HuH-7 (cell line): ENCODE measurements at places on chromosomes 11 and 22.

GRCh38 chr22:49317369-49317768 lies 510.3 kb downstream of the BRD1 start:
- DNase-seq, result no peak

DNA sequence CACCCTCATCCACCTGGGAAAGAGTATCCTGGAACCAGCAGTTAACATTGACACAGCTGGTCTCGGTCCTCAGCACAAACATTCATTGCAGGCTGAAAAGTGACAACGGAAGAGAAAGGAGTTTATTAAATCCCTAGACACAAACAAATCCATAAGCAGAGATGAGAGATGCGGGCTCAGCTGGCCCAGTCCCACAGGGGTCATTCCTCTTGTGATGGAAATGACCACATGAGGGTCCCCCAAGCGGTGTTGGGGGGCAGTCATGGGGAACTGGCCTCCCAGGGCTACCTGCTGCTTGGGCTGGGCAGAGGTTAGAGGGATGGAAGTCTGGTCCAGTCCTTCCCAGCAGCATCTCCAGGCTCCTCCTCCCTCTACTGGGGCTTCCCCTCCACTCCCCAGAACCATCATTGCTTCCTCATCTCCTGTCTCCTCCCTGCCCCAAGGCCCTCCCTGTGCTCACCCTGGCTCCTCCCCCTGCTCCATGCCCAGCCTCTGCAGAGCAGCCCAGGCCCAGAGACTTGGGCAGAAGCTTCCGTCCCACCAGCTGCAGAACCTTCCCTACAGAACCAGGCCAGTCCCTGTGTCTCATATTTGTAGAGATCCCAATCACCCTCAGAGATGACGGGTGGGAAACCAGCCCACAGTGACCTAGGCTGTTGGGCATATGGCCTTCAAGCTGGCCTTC lies 5.4 kb upstream of the IGLL5 start:
- DNase-seq, result no peak

DNA sequence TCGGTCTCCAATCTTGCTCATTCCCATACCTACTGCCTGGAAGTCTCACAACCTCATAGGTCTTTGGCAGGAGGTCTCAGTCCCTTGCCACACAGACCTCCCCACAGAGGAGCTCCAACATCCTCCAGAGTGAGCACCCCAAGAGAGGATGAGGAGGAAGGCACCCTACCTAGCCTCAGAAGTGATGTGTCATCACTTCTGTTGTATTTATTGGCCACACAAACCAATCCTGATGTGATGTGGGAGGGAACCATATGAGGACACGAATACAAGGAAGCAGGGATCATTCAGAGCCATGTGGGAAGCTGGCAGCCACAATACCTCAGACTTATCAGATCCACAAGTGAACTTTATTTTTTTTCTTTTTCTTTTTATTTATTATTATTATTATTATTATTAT lies 9.0 kb upstream of the UPK2 start:
- DNase-seq, result no peak

DNA sequence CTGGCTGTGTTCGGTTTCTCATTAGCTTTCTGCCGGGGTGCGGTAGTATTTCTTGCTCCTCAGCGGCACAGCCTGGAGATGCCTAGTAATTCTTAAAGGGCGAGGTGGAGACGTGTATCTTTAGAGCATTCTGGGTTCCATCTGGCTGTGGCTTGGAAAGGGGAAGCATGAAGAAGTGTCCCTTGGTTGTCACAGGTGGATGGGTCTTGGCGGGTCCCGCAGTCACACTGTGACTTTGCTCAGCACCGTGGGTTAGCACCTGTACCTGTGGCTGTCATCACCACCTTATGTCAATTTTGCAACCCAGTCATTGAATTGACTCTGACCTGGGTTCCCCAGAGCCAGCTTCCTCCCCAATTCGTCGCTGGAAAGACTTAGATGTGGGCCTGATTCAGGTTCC lies 57.6 kb downstream of the MIAT start:
- DNase-seq, result no peak

DNA sequence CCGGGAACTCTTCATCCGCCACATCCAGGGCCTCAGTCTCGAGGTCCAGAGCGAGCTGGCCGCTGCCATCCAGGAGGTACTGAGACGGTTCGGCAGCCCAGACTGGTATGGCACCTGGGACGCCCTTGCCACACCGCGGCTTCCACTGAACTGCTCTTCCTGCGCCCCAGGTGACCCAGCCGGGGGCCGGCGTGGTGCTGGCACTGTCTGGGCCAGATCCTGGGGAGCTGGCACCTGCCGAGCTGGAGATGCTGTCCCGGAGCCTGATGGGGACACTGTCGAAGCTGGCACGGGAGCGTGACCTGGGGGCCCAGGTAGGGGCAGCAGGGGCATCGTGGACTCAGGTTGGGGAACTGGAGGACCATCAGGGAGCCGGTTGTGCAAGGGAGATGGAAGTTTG lies 1.4 kb downstream of the CCDC88B start:
- no peak for DNase-seq

DNA sequence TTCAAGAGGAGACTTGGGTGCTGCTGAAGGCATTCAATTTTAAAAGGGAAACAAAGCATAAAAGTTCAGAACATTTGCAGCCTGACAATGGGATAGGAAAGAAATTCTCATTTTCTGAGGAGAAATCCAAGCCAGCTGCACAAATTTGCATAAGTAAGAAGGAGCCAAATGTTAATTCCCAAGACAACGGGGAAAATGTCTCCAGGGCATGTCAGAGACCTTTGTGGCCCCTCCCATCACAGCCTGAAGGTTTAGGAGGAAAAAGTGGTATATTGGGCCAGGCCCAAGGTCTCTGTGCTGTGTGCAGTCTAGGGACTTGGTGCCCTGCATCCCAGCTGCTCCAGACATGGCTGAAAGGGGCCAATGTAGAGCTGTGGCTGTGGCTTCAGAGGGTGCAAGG lies 12.7 kb upstream of the OR51F1 start:
- DNase-seq, result no peak

DNA sequence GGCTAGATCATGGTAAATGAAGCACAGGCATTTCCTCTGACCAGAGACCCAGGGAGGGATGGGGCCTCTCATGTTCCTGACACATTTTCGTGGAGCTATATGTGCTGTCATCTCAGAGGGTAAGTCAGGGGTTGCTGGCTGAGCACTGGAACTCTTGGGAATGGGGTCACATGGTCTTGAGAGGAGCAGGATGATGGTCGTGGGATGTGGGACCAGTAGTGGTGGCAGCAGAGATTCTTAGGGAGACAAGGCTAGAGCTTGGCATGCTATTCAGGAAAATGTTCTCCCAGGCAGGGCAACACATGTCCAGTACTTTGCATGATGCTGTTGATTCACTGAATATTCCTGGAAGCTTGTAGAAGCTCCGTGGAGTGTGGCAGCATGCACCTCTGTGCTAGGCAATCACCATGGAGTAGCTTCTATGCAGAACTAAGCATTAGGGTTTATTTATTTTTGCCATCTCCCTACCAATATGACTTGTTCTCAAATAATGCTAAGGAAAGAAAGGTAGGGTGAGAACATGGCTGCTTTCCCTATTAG lies 31.4 kb upstream of the TTC12 start:
- no peak for DNase-seq

DNA sequence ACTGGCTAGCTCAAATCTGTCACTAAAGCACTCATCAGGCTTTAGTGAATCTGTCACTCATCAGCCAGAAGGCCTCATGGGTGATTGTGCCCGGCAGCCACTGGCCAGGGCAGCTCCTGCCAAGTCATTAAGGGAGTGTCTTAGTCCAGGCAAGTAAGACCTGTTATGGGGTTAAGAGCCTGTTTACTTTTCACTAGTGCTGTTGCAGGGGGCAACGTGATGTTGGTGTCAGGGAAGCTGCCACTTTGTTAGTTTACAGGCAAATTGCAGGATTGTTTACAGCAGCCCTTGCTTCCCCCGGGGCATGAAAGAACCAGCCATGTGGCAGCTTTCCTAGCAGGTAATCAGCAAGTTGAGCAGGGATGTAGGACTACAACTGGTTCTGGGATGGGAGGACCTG lies 155.6 kb upstream of the NCAM1 start:
- no peak for DNase-seq

DNA sequence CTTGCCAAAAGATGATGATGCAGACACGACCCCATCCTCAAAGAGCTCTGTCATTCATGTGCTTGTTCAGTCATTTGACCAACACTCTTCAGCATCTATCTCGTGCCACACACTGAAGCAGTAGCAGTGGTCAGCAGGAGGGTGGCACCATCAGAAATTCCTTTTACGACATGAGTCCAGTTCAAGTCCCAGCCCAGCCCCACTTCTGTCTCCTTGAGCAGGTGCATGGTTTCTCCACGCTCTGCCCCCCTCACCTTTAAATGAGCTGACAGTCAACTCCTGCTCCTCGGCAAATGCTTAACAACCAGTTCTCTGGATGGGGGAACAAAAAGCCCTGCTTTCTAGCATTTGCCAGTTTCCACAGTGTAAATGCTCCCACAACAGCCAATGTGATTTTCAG lies 60.9 kb downstream of the SYN3 start:
- DNase-seq, result no peak

DNA sequence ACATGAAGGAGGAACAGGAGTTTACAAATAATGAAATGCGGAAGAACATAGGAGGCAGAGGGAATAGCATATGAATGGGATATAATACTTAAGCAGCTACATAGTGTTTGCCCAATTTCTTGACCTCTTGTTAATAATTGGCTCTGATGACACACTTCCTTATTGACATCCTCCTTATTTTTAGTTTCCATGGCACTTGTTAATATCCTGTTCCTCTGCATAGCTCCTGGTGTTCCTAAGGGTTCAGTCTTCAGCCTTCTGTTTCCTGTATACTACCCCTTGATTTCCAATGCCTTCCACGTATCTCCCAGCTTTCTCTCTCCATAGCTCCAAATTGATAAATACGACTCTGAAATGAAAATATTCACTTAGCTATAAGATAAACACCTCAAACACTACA lies 663.8 kb upstream of the API5 start:
- no peak for DNase-seq

GRCh38 chr11:40716344-40717130 lies 742.9 kb downstream of the LRRC4C start:
- no peak for DNase-seq

DNA sequence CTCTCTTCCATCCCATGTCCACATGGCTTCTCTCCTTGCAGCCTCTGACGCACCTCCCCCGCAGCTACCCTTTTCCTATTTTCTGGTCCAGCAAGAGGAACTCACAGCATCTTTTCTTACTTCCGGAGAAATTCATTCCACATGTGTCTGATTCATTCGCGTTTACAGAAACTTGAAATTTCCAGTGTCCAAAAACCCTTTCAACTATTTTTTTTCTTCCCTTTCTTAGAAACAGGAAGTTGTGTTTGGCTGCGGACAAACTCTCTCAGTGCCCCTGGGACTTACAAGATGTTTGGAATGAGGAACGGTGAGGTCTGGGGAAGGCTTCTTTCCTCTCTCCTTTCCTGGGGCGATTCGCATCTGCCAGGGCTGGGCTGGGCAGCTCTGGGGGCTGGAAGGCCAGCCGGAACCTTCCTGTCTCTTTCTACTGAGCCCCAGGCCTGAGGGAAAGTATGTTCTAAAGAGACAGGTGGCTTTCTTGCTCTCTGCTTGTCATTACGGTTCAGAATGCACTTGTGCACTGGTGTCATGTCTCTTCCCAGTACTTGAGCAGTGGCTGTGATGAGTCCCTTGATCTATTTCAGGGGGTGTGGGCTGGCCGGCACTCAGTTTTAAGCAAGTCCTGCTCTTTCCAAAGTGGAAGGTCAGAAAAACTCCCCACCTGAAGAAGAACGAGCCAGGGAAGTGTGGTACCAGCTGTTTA lies 27.5 kb downstream of the ADAMTS8 start:
- no peak for DNase-seq

DNA sequence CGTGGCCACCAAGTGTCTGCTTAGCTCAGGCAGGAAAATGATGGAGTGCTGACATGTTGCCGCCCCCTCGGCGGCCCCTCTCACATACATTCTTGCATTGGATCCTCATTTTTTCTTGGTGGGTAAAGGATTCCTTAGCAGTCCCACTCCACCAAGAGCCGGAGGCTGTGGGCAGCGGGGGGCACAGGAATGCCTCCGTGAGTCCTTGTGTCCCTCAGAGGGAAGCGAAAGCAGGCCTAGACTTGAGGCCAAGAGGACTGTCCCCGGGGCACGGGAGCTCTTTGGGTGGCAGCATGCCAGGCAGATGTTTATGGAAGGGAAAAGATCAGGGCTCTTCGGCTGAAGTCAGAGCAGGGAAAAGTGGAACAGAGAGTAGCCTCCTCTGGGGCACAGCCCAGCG lies 21.6 kb downstream of the LRFN4 start:
- DNase-seq, result no peak

GRCh38 chr11:76781807-76782530 lies 1.2 kb upstream of the TSKU start:
- no peak for DNase-seq

GRCh38 chr11:65169164-65169641 lies 830 bp upstream of the SPDYC start:
- DNase-seq, result no peak

DNA sequence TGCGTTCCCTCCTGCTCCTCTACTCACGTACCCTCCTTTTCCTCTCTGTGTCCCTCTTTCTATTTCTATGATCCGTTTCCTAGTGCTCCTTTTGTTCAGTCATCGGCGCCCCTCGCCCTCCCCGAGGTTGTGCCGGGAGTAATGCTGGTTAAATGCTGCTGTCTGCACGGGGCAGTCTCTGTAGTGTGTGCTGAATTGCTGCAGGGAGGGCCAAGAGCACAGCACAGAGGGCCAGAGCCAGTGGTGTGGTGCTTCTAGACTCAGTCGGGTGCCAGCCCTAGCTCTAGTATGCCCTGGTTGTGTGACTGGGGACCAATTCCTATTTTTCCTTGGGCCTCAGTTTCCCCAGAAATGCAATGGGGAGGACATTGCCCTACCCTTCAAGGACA lies 98.3 kb downstream of the PKNOX2 start:
- no peak for DNase-seq

DNA sequence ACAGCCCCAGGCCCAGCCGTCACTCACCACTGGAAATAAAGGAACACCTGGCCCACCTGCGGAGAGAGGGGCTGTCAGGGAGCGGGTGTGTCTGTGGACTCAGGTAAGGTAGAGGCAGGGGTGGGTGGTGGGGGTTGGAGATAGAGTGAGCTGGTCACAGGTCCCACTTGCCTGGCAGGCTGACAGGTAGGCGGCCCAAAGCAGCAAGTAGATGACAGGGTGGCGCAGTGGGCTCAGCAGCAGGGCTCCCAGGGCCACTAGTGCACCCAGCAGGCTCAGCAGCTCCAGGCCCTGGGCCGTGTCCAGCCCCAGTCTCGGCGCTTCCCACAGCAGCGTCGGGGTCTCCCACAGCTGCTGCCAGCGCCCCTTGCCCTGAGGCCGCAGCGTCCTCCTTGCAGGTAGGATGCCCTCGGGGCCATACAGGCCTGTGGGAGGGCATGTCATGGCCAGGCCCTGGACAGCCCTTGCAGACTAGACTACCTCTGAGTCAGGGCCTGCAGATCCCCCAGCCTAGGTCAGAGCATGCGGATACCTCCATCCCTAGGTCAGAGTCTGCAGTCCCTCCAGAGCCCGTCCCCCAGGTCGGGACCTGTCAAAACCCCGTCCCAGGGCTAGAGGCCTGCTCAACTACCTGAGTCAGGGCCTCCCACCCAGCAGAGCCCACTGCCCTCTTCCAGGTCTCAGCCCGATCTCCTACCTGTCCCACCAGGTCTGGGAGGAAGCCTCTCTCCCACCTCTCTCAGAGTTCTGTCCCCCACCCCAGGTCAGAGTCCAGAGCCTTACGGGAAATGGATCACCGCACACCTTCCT lies 686 bp downstream of the LMF2 start:
- DNase-seq, result no peak
